ENCODE measurements at places on chromosomes 7 and 10.
A peak's percentile ranks its signal among the peaks of the same experiment; 100 is the strongest.

- no peak for DNase-seq
These were observed 147.3 kb downstream of the JMJD1C start for GRCh38 chr10:63318491-63318890.

GRCh38 chr10:78115135-78115853 is 81.6 kb downstream of the RPS24 start:
- no peak for DNase-seq

- DNase-seq: no peak
These were observed 8.9 kb downstream of the GLI3 start for GRCh38 chr7:42227936-42228591.

- no peak for DNase-seq
These were observed 120.3 kb upstream of the PTPRZ1 start for GRCh38 chr7:121752706-121753105.

GRCh38 chr7:116805100-116805544 is 57.3 kb upstream of the CAPZA2 start:
- no peak for DNase-seq

- DNase-seq: no peak
These were observed 258.6 kb downstream of the CNTNAP2 start for GRCh38 chr7:146375170-146375569.

- DNase-seq: no peak
These were observed 89.1 kb downstream of the MMRN2 start for GRCh38 chr10:86868353-86868752.

GRCh38 chr10:116766837-116767634 is 24.7 kb upstream of the HSPA12A start:
- no peak for DNase-seq

DNA sequence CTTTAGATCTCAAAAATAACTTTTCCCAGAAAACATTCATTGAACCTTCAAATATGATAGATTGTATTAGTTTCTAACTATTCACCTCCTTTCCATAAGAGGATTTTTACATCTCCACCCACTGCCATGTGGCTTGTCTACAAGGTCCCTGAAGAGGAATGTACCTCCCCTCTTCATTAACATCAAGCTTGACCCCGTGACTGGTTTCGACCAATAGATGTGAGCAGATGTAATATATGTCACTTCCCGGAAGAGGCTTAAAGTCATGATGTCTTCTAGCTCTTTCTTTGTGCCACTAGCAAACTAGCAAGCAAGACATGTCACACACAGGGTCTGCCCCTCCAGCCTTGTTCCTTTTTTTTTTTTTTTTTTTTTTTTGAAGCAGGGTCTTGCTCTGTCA is 6.9 kb downstream of the BAZ1B start:
- DNase-seq: no peak

GRCh38 chr7:73904219-73905137 is 43.5 kb downstream of the TMEM270 start:
- no peak for DNase-seq

- DNase-seq: no peak
These were observed 433.2 kb downstream of the TNS3 start for GRCh38 chr7:47148536-47149207.

DNA sequence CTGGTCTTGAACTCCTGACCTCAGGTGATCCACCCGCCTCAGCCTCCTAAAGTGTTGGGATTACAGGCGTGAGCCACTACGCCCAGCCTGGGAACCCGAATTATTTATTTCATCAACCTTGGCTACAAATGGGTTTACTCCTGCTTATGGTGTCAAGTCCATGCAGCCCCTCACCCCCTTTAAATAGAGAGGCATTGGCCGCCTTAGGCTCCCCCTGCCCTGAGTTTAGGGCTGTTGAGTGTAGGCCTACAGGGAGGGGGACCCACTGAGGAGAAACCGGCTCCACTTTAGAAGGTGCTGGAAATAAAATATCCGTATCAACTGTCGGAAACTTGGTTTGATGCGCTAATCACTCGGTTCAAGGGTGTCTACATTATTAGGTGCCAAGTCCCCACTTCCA is 8.7 kb upstream of the SP8 start:
- no peak for DNase-seq

- no peak for DNase-seq
These were observed 125.7 kb upstream of the MYO3A start for GRCh38 chr10:25808372-25808771.

- no peak for DNase-seq
These were observed 72.8 kb upstream of the FAM20C start for GRCh38 chr7:119392-120163.

GRCh38 chr10:120710076-120710475 is 141.1 kb upstream of the WDR11 start:
- no peak for DNase-seq

- peak; percentile 31 for DNase-seq
These were observed 33.1 kb upstream of the GALNT11 start for GRCh38 chr7:151992375-151992774.

DNA sequence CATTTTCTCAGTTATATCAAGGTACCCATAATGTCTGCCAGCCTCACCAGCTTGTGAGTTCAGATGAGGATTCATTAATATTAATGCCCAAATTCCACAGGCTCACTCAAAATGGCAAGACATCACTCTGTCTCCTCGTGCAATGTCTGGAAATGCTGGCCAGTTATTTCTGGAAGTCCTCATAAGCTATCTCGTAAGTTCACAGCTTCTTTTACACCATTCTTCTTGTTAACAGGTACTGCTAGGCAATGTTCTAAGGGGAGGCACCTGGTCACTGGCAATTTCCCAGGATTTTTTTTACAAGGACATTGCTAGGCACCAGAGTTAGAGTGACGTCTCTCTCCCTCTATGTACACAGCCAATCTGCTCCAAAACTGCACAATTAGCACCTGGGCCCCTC is 80.2 kb upstream of the SEMA3C start:
- DNase-seq: no peak

DNA sequence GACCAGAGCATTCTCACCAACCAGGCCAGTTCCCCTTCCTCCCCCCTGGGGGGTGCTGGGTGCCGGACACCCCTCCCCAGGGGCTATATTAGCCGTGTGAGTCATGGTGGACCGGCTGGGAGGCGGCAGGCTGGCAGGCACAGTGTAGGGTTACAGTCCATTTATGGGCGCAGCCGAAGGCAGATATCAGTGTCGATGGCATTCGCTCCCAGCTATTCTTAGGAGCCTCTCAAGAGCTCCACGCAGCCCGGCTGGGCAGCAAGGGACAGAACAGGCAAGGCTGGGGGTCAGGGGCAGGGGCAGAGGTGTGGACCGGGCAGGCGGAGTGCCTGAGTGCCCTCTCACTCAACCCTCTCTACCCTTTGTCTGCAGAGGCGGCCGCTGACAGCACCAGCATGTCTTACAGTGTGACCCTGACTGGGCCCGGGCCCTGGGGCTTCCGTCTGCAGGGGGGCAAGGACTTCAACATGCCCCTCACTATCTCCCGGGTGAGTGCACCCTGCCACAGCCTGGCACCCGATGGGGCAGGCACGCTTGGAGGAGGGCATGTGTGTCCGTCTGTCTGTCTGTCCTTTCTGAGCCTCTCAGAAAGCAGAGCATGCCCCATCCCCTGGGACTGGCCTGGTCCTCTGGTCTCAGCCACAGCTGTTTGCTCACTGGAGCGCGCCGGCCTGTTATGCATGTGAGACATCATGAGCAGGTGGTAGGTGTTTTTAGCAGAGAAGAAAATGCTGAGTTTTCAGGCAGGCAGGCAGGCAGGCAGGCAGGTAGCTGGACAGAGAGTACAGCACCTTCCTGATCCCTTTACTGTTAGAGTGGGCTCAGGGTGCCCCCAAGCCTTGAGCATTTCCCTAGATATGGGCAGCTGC is at the start of gene LDB3:
LDB3 (plus strand) TSS at position 215 of the 869 bp plus-strand sequence; CDS start at position 396, 181 bp downstream.
- no peak for DNase-seq

DNA sequence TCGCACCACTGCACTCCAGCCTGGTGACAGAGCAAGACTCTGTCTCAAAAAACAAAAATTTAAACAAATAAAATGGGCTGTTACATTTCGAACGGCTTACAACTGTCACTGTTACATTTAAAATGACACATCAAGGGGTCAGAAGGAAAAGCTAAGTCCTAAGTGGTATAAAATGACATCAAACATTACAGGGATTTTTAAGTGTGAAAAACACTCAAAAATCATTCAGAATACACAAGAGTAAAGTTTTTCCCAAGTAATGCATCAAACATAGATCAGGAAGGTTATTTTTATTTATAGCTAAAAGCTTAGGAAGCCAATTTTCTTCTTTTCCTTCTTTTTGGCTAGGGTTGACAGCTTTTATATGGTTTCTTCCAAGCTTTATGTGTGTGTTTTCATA is 39.0 kb downstream of the CCDC3 start:
- no peak for DNase-seq

GRCh38 chr7:43021431-43021830 is 89.3 kb downstream of the MRPL32 start:
- DNase-seq: no peak

- no peak for DNase-seq
These were observed 58.4 kb upstream of the FZD8 start for GRCh38 chr10:35700487-35700882.

- DNase-seq: no peak
These were observed 446.4 kb upstream of the PFKP start for GRCh38 chr10:2620827-2621521.
